ENCODE measurements at places on chromosomes 3 and 15.
A peak's percentile ranks its signal among the peaks of the same experiment; 100 is the strongest.

DNA sequence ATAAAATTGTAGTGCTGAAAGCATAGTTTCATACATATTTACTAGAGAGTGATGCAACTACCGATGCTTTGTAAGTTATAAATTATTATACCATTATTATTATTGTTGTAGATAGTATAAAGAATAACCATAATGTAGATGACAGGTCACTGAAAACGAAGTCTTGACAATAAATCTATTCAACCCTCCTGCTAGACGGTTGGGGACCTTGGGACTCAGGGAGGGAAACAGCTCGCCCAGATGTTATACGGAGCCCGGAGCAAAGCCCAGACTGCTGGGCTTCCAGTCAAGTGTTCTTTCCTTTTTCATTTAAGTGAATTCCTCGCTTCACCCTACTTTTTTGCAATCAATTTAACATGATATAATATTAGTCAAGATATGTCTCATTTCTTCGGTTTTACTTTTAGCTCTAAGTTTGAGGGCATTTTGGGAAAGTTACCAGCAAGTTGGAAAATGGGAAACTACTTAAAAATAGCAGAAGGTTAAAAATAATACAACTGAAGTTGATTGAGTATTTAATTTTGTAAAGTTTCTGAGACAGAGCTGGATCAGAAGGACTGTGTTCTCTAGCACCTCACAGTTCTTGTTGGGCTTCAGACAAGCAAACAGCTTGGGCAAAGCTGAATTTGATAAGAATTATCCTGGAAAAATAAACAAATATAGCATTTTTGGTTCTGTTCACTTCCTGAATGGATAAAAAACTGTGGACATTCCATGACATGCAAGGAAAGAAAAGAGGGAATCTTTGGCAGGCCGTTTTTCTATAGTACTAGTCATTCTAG is 173.4 kb upstream of the TP63 start:
- no peak for DNase-seq

DNA sequence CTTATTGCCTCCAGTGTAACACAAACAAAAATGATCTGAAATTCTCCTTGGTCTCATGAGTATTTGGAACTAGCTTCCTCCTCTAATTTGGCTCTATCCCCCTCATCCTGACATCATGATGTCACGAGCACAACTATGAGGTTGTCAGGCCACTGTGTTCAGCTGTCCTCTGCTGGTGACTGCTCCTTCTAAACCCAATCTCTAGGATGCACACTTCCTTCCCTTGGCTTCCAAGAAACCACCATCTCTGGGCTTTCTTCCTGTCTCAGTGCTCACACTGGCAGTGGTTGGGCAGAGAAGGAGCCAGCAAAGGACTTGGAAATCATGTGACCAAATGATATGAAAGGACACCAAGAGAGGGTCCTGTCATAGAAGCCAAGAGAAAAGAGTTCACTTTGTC is 30.7 kb upstream of the EIF1B start:
- no peak for DNase-seq

- peak; percentile 50 for DNase-seq
Observed at GRCh38 chr15:66946578-66947164, 118.7 kb upstream of the SMAD3 start.

- no peak for DNase-seq
Observed at GRCh38 chr15:32807331-32807730, 89.5 kb downstream of the GREM1 start.

GRCh38 chr3:52683611-52684010 is 2.1 kb downstream of the PBRM1 start:
- no peak for DNase-seq

DNA sequence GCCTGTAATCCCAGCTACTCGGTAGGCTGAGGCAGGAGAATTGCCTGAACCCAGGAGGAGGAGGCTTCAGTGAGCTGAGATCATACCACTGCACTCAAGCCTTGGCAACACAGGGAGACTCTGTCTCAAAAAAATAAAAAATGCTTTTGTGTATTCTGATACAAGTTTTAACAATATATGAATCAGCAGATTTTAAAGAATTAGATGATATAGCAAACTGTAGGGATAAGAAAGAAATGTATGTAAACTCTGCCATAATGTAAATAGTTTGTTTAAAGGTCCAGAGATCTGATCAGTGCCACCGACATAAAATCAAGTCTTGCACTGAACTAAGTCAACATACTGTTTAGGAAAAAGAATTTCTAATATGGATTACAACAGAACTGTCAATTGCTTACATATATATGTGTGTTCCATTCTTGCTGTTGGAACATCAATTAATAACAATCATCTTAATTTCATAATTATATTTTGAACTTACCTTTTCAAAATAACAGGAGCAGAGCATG is 208.3 kb downstream of the NEK10 start:
- DNase-seq = no peak

- DNase-seq = no peak
Observed at GRCh38 chr15:55334371-55334770, 15.3 kb downstream of the PIGB start.

- no peak for DNase-seq
Observed at GRCh38 chr3:43218921-43219320, 67.4 kb upstream of the SNRK start.

GRCh38 chr3:147493666-147494065 is 84.5 kb downstream of the ZIC1 start:
- DNase-seq = no peak

DNA sequence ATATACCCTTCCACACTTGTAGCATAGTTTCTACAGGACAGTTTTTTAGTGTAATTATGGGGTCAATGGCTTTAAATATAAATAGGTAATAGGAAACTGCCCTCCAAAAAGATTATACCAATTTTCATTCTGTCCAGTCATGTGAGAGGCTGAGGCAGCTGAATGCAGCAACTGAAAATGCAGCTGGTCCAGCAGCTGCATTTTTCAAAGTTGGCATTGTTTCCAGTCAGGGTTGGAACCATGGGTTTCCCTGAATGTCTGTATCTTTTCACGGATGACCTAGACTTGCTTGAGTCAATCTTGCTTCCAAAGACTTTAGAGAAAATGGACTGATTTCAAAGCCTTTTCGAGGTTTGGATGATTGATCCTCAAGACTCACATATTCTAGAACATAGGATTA is 9.9 kb upstream of the KNL1 start:
- DNase-seq = no peak

DNA sequence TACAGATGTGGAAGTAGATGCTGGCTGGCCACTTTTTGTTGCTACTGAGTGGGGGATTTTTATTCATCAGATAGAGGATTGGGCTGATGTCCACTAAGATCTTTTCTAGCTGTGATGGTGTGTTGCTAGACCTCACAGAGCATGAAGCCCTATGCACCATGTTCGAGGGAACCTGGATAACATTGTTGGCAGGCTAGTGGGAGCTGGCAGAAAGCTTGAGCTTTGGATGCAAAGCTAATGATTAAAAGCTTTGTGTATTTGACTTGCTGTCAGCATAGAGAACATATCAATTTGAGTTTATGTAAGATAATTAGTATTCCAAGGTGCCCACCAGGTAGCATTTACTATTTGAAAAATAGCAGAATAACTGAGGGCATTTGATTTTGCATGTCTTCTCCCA is 59.1 kb downstream of the ST6GAL1 start:
- DNase-seq = no peak

DNA sequence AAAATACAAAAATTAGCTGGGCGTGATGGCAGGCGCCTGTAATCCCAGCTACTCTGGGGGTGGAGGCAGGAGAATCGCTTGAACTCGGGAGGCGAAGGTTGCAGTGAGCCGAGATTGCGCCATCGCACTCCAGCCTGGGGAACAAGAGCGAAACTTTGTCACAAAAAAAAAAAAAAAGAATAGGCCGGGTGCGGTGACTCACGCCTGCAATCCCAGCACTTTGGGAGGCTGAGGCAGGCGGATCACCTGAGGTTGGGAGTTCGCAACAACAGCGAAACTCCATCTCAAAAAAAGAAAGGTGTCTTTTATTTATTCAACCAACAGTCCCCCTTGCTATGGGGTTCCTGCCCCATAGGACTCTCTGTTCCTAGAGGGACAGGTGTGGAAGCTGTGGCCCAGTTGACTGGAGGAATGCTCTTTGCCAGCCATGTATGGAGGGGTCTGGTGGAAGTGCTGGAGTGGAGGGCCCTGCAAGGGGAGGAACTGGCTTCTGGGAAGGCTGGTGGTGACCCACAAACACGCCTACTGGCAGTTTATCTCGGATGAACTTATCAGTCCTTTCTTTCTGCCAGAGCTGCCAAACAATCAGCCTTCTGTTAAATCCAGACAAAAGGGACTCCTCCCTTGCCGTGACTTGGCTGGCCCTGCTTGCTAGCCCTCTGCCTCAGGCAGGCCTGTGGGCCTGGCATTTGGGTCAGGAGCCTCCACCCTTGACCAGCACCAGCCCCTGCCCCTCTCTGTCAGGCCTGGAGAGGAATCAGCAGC is 4.6 kb upstream of the DAG1 start:
- DNase-seq = no peak

DNA sequence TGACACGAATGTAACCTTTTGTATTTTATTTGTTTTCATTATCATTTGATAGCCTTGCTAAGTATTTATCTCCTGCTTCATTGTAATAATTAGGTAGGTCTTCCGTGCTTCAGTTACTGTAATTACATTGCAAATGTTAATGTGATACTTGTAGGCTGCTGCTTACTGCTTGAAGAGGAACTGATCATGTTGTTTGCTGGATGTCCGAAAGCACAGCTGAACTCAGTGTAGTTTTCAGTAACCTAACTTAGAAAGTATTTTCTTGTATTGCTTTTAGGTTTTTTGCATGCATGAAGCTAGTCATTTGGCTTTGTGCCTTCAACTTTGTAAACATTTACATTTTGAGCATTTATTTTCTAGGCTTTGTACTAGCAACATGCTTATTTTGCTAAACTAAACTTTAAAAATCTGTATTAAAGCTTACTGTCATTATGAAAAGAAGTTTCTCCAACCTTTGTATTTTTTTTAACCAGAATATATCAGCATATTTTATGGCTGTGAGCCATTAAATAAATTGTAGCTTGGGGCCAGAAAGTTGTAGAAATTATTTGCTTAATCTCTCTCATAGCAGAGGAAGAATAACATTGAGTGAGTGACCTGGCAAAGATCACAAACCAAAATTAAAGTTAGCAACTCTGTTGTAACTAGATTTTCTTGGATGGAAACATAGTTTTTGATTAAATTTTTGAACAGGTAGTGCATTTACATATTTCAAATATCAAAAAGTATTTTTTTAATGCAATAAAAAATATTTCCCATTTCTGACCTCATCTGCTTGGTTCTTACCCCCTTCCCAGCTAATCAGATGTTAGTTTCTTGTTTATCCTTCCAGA is 30.7 kb downstream of the SACM1L start:
- no peak for DNase-seq

GRCh38 chr3:138202945-138203701 is 16.0 kb downstream of the ARMC8 start:
- DNase-seq = no peak

- DNase-seq = no peak
Observed at GRCh38 chr3:32596282-32596908, 25.7 kb upstream of the DYNC1LI1 start.
